ENCODE measurements at places on chromosomes 11 and 22.

GRCh38 chr11:119185981-119186634 is 833 bp downstream of the NHERF4 start:
- DNase-seq, result no peak

- DNase-seq, result no peak
These were observed 121.4 kb upstream of the CD82 start for GRCh38 chr11:44443836-44444769.

- no peak for DNase-seq
These were observed 3.3 kb downstream of the SPI1 start for GRCh38 chr11:47375020-47375419.

GRCh38 chr11:18836417-18836816 is 44.8 kb upstream of the PTPN5 start:
- DNase-seq, result no peak

- no peak for DNase-seq
These were observed 56.8 kb downstream of the RPL27A start for GRCh38 chr11:8739309-8739793.

DNA sequence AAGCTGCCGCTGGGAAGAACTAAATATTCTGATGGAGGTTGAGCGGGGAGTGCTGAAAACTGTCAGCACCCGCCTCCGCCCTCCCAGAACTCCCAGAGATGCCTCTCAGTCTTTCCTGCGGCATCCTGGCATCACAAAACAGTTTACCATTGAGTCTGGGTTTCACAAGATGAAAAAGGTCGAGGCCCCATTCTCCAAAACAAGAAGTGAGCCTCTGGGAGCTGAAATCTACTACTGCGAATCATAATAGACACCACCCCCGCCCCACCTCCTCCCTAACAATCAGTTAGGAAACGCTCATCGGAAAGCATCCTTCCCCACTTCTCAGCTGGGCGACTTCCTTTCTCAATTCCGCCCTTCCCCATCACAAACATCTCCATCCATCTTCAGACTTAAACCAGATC is 1.0 kb downstream of the SUN2 start:
- DNase-seq, result peak; percentile 49

GRCh38 chr11:120899720-120900119 is 124.2 kb upstream of the TBCEL start:
- no peak for DNase-seq

DNA sequence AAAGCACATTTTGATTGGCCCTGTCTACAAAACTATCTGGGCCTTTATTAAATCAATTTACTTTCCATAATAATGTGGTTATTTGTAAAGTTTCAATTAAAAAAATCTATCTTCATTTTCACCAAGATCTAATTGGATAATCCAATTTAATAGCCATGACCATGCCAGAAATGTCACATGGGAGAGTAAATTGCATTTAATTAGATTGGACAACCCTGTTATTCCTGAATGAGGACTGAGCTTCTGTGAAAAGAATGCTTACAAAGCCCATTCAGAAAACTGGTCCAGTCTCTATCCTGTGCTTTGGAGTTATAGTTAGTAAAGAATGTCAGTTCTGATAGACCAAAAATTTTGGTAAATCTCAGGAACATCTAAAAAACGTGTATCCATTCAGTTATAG is 541.9 kb upstream of the ANO5 start:
- no peak for DNase-seq

- DNase-seq, result no peak
These were observed 13.8 kb downstream of the TPST2 start for GRCh38 chr22:26576026-26576680.

- DNase-seq, result peak; percentile 9
These were observed 201.2 kb upstream of the E2F8 start for GRCh38 chr11:19441752-19442553.

DNA sequence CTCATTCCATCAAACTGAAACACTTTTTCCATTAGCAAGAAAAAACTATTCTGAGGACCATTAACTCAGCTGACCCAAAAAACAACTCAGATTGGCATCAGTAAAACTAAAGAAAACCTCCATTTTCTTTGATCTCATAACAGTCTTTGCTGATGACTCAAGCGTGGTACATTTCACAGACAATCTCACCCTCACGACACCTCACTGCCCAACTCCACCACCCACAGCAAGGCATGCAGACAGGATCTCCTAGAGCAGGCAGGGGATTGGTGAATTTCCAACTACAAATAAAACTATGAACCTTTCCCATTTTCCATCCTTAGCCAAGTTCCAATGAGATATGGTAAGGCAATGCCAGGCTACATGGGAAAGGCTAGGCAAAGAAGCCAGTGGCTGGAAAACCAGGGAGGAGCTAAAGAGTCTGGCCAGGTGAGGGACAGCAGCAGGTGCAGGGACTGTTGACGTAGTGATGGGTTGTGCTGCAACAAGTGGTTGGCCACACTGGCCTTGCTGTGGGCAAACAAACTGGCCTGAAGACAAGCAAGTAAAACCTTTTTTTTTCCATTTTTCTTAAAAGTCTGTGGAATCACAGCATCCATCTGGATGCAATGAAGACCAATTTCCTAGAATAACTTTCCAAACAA is 97.2 kb downstream of the SERGEF start:
- DNase-seq, result no peak

DNA sequence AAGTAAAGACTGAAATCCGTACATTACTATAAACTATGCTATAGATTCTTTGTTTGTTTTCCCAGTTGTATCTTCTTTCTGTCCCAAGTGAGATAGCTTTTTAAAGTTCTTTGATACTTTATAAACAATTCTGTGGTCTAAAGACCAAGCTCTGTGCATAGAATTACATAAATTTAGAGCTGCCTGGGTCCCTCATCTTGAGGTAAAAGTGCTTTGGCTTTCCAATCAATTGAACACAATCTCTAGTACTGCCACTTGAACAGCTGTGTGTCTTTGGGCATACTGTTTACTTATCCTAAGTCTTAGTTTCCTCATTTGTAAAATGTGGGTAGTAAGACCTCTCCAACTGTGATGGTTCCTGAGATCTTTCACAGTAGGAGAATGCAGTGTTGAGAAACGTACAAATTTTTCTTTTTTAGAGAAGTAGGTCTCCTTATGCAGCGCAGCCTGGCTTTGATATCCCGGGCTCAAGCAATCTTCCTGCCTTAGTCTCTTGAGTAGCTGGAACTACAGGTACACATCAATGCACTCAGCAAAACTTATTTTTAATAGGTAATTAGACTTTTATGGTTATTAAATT is 2.5 kb upstream of the EED start:
- no peak for DNase-seq

- no peak for DNase-seq
These were observed 1530.4 kb downstream of the BRD1 start for GRCh38 chr22:48297296-48297695.

GRCh38 chr11:103488031-103488461 is 378.8 kb downstream of the DYNC2H1 start:
- no peak for DNase-seq

- no peak for DNase-seq
These were observed 16.3 kb downstream of the IL2RB start for GRCh38 chr22:37133304-37134018.

GRCh38 chr11:66964495-66964894 is 6.3 kb upstream of the PC start:
- no peak for DNase-seq

DNA sequence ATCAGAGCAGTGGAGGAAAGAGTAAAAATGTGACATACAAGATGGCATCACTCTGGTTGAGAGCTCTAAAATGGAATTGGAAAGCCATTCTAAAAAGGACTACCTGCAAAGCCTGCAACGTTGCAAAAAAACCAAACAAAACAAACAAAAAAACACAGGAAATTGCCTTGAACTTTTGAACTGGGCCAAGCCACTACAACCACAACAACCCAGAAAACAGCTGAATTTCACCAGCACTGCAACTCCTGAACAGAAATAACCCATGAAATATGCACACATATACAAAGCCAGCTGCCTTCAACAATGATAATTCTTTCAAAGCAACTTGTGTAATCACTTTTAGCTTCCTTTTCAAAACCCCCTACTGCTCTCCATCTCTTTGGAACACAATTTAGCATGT is 326.6 kb upstream of the LRRC4C start:
- no peak for DNase-seq

GRCh38 chr11:88414981-88415413 is 77.5 kb upstream of the CTSC start:
- no peak for DNase-seq

- no peak for DNase-seq
These were observed 69.8 kb downstream of the CD44 start for GRCh38 chr11:35208795-35209194.

Data from HuH-7 (cell line).